NCI-H1048 (cell line): ENCODE measurements at places on chromosomes 12 and 14.

- no peak for DNase-seq
These were observed 38.0 kb downstream of the CHGA start for GRCh38 chr14:92960706-92961566.

DNA sequence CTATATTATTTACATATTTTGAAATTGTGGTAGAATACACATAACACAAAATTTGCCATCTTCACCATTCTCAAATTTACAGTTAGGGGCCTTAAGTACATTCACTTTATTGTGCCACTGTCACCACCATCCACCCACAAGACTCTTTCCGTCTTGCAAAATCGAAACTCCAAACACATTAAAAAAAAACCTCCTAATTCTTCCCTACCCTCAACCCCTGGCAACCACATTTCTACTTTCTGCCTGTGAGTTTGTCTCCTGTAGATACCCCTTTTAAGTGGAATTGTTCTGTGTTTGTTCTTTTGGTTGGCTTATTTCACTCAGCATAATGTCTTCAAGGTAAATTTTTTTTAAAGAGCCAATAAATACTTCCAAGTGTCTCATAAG lies 31.6 kb upstream of the AMIGO2 start:
- no peak for DNase-seq

GRCh38 chr12:92673756-92674155 lies 29.0 kb upstream of the PLEKHG7 start:
- DNase-seq, result no peak

GRCh38 chr12:65560286-65560685 lies 264.0 kb upstream of the HMGA2 start:
- DNase-seq, result no peak

- DNase-seq, result no peak
These were observed 461.4 kb upstream of the SYT1 start for GRCh38 chr12:78403136-78403535.

GRCh38 chr12:24854908-24855307 lies 94.0 kb downstream of the BCAT1 start:
- DNase-seq, result no peak

- no peak for DNase-seq
These were observed 143.6 kb upstream of the OTX2 start for GRCh38 chr14:56953884-56954283.

- no peak for DNase-seq
These were observed 11.8 kb downstream of the ZFYVE21 start for GRCh38 chr14:103727313-103727980.

DNA sequence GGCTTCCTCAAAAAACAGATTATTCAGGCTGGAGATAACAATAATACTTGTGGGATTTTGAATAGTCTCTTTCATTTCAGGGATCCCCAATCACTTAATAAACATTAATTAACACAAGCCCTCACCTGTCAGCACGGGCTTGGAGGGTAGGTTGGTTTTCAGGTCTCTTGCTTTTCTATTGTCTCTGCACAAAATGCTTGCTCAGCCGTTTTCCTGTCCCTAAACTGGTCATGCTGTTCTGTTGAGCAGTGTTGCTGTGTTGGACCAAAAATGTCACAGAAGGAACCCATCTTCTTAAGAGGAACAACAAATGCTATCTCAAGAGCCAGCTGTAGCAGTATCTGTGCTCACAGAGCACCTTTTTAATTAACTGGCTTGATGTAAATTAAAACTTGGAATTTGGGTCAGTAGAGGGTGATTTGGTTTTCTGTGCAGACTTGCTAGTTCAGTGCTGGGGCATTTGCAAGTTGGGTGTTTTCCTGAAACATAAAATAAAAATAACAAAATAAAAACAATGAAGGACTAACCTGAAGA lies 231.8 kb upstream of the CRY1 start:
- no peak for DNase-seq

- no peak for DNase-seq
These were observed 44.8 kb upstream of the ERGIC2 start for GRCh38 chr12:29425722-29426121.

DNA sequence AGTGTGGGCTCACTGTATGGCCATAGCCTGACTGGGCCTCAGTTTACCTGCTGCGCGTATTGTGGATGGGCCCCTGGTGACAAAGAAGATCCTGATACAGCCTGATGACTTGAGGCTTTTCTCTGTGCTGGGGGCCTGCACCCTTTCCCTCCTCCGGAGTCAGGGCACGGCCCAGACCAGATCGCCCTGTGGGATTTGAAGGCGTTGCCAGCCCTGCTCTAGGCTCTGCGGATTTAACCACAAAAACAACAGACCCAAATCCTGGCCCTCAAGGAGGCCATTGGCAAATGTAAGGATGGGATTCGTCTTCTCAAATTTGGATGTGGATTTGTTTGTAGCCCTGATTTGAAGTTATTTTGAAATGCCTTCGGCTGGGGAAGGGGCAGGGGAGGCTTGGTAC lies 195.8 kb downstream of the TSPAN9 start:
- no peak for DNase-seq

GRCh38 chr14:32824195-32824594 lies 114.5 kb upstream of the NPAS3 start:
- no peak for DNase-seq

DNA sequence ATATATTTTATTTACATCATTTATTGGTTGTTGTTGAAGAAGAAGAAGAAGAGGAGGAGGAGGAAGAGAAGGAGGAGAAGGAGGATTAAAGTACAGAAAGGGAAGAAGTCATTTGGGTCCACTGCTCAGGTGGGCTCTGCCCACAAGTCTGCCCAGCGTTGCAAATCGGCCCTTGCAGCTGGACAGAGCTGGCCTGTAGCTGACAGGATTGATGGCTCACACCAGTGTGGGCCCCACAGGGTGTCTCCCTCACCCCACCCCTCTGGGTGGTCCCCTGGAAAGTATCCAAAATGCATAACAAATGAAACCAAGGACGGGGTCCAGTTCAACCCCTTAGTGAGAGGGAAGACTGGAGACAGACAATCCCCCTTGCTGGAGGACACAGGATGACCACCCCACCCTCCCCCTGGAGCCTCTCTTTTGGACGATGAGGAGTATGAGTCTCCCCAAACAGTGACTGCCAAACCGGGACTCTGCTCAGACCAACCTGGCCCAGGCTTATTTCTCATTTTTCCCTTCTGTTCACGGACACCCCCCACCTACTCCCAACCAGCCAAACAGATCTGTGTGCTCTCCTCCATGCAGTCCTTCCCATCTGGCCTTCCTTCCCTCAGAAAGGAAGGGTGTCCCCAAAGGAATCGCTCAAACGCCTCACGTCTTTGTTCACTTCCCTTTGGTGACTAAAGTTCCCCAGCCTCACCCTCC lies 17.7 kb downstream of the DPF3 start:
- DNase-seq, result no peak

- DNase-seq, result no peak
These were observed 56.7 kb downstream of the C14orf132 start for GRCh38 chr14:96095581-96096476.

DNA sequence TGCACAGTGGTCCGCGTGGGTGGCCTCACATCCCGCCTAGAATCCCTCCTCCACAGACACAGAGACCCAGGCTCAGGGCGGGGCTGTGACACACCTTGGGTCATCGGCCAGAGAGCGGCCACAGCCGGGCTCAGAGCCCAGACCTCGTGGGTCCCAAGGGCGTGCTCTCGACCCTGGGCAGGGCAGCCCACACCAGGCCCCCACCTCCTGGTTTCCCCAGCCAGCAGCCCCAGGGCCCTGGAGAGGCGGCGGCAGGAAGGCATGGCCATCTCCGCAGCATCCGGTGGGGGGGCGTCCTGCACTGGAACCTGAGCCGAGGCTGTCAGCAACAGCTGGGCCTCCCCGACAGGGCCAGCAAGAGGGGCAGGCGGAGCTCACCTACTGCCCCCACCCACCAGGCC lies 15.2 kb downstream of the JAG2 start:
- DNase-seq, result no peak

GRCh38 chr14:76250302-76250701 lies 98.6 kb downstream of the GPATCH2L start:
- DNase-seq, result no peak

DNA sequence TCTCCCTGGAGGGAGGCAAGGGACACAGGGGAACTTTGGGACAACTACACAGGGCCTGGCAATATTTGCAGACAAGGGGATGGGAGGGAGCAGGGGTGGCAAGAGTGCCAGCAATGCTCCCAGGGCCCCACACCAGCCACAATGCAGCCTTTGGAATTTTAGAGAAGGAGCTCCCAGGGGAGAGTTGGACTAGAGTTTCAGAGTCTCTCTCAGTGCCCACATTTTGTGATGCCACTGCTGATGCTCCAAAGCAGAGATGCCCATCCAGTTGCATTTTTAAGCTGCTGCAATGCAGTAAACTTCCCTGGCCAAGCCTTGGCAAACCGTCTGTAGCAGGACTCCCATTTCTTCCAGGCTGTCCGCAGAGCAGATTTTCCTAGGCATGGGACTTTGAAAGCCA lies 98.9 kb downstream of the ZFP36L1 start:
- DNase-seq, result no peak

- no peak for DNase-seq
These were observed 256.1 kb downstream of the NAV3 start for GRCh38 chr12:78086553-78087362.

GRCh38 chr12:110844551-110845338 lies 2.0 kb upstream of the CCDC63 start:
- DNase-seq, result no peak

- no peak for DNase-seq
These were observed 73.0 kb downstream of the TMEM132D start for GRCh38 chr12:129830796-129831195.

DNA sequence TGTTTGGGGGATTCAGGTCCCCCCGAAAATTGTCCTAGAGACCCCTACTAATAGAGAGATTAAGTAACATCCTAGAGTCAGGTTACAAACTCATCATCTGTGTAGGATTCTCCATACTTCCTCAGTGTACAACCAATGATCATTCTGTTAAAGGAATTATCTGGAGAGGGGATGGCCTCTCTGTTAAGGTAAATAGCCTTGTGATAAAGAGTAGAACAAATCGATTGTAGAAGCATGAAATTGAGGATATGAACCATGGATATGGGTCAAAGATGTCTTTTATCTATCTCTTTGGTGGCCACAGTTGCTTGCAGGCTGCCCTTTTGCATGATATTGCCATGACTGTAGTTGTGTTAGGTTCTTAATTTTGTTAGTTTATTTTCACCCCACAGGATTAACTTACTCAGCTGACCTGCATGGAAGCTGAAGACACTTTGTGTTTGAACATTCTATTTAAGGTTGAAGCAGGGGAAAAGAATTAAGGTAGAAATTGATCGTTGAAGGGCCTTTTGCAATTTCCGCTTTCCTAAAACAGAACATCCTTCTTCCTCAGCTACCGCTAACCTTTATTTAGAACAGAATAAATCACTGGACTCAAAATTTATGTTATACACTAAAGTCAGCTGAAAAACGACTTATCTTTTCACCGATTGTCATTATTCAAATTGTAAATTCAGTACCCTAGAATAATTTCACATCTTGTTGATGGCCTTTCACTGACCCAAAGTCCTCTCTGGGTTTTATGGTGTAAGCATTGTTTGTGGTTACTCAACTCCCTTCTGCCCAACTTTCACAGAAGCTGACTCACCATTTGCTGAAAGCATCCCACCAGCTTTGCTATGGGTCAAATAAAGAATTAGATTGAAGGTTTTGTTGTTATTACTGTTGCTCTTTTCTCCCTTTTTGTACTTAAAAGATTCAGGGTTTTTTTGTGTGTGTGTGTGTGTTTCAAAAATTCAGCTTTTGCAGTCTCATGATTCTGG lies 52.3 kb downstream of the IRAK3 start:
- DNase-seq, result no peak

- DNase-seq, result no peak
These were observed 2.3 kb downstream of the ISCU start for GRCh38 chr12:108564724-108565123.

DNA sequence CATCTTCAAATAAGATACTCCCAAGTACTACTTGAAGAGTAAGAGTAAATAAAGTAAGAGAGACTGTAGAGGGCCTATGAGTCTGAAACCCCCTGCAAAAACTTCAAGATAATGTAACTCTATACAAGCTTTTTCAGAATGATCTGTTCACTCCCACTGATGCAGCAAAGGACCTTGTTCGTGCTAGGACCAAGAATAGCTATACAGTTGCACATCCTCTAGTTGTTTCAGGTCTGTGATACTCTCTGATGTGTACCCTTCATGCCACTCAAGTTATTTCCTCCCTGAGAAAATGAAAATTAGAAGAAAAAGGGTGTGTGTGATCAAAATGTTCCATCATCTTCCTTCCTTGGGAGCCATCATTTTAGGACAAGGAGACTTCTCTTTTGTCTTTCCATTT lies 204.4 kb downstream of the ALX1 start:
- DNase-seq, result no peak

DNA sequence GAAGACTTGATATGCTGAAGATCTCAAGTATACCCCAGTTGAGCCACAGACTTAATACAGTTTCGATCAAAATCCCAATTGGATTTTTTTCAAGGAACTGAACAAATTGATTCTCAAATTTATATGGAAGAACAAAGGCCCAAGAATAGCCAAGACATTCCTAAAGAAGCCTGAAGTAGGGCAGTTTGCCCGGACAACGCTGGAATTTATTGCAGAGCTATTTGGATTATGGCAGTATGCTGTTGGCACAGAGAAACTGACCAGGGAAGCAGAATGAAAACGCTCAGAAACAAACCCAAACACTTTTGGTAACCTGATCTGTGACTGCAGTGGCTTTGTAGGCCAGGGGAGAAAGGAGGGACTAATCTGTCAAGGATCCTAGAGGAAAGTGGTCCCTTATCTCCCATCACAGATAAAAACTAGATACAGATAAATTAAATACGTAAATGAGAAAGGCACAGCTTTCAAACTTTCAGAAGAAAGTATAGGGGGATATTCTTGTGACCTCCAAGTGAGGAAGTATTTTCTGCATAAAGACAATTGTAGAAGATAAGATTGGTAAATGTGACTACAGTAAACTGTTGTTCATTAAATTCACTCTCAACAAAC lies 35.9 kb upstream of the GSC start:
- DNase-seq, result no peak

GRCh38 chr12:98515287-98516110 lies at the start of gene TMPO:
Gene TMPO, plus strand, starts transcription at chr12:98515590. Its CDS starts 278 bp downstream, at chr12:98515868.
- peak; percentile 83 for DNase-seq

GRCh38 chr12:130436741-130437501 lies 99.2 kb downstream of the PIWIL1 start:
- no peak for DNase-seq

GRCh38 chr12:48764521-48764920 lies 24.4 kb downstream of the ADCY6 start:
- no peak for DNase-seq

- peak; percentile 36 for DNase-seq
These were observed 400.9 kb downstream of the SNAPC1 start for GRCh38 chr14:62162998-62163589.

GRCh38 chr12:121295746-121296617 lies 527 bp downstream of the CAMKK2 start:
- DNase-seq, result no peak
